Stimulated activated CD4-positive, alpha-beta T cell treated with anti-CD3 and anti-CD28 coated beads, Interleukin-2, amount 100 ng/mL, for 4 hours (primary cell): ENCODE measurements at places on chromosomes 6 and 20.

GRCh38 chr6:351867-352289 is 39.7 kb upstream of the IRF4 start:
- no peak for DNase-seq

GRCh38 chr6:15544321-15544900 is 118.4 kb downstream of the DTNBP1 start:
- no peak for DNase-seq

DNA sequence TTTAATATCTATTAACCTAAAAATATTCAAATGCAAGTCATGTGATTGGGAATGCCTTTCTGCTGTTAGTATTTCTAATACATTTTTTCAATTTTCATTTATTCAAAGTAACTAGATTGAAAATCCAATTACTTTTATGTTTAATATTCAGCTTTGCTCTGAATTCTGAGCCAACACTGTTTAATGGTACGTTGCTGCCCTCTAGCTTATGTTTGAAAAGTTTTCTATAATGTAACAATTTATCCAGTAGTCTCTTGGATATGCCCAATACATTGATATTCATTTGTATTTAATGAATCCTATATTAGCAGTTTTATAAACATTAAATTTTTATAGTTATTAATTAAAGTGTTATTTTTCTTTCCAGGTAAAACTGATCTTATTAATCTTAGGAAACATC is 47.4 kb downstream of the LGSN start:
- DNase-seq: no peak

GRCh38 chr20:1275919-1276318 is 9.8 kb downstream of the SNPH start:
- no peak for DNase-seq

DNA sequence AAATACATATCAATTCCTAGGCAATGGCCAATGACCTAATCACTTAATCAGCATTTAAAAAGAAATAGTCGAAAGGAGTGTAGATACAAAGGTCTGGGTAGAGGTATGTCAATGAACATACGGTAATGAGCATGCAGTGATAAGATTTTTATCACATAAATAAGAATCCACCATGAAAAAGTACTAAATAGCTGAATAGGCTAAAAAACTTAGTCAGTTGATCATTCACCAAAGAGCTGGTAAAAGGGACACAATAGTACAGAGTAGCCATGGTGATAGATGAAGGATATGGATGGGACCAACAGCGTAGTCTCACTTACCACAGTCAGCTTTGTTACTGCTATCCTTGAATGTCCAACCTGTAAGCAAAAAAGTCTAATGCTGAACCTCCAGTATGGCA is 1018.6 kb upstream of the EYS start:
- no peak for DNase-seq

- DNase-seq: no peak
Measured at GRCh38 chr6:10591422-10592160, 70.4 kb downstream of the GCNT2 start.

DNA sequence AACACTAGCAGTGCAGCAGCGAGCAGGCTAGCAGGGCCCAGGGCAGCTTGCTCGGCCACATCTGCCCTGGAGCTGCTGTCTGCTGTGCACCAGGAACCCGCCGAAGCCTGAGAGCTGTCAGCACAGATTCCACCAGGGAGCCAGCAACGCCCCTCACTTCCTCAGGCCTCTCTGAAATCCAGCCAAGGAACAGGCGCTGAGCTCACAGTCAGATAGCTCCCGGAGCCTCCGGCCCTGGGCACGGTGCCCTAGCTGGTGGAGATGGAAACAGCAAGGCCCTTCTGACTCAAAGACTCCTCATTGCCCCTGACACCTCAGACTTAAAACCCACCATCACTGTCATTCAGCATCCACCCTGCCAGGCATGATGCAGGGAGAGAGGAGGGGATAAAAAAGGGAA is 839.4 kb downstream of the MAFB start:
- no peak for DNase-seq

- no peak for DNase-seq
Measured at GRCh38 chr6:24332317-24332716, 25.5 kb downstream of the DCDC2 start.
